ENCODE measurements at places on chromosomes 5 and 9. TPM values are rescaled to one million over a fixed set of nuclear protein-coding genes. Genes with fewer than 3 reads are reported as not detected.
A peak's percentile ranks its signal among the peaks of the same experiment; 100 is the strongest.

TRPM6 gene
- total RNA-seq = 0.83 TPM

DNA sequence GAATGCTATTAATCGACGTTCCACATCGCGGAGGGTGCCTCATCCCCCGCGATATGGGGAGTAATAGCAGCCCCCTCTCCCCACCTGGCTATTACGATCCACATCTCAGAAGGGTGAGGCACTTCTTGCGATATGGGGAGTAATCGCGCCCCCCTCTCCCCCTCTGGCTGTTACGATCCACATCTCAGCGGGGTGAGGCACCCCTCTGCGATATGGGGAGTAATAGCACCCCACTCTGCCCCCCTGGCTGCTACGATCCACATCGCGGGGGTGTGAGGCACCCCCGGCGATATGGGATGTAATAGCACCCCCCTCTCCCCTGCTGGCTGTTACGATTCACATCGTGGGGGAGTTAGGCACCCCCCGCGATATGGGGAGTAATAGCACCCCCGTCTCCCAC, 128.5 kb downstream of the TMEM38B start:
- no peak for DNase-seq
- no peak overlapping the region for H3K4me3 ChIP-seq
- H3K27ac ChIP-seq = no peak overlapping the region

DNA sequence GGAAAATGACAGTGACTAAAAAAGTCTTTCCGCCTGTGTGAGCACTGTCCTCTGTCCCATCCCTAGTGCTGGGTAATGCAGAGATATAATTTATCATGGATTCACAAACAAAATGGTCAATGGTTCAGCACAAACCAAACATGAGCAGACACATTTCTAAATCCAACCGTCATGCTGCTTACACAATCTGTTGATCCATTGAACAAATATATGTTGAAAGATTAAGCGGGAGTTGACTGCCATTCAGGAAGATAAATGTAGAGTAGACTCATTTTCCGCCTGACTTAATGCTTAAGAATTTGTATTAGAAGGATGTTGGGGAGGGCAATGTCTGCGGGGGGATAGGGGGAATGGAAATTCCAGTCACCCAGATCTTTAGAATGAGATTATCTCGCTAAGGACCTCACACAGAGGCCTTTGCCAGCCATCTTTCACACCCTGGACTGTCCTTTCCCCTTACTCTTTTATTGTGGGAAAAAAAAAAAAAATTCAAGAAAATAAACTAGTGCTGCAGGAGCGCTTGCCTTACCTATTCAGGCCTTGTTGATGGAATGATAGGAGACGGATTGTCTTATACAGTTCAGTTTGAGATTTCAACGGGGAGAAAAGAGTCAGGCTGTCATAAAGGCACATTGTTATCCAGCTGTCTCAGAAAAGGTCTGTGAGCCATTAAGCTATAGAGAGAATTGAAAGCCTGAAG, 153.7 kb downstream of the TLE1 start:
- H3K27ac ChIP-seq = no peak overlapping the region
- no peaks in the 10 kb centered on the region for H3K36me3 ChIP-seq
- no peaks in the 10 kb centered on the region for H3K4me1 ChIP-seq
- no peak overlapping the region for H3K4me3 ChIP-seq

- H3K27me3 ChIP-seq = no peaks in the 10 kb centered on the region
- H3K4me1 ChIP-seq = peaks cover 7% of the 10 kb centered on the region
- DNase-seq = no peak
- H3K27ac ChIP-seq = no peak overlapping the region
- no peak overlapping the region for H3K4me3 ChIP-seq
Observed at GRCh38 chr5:117731446-117731845, 1156.8 kb upstream of the SEMA6A start.

DNA sequence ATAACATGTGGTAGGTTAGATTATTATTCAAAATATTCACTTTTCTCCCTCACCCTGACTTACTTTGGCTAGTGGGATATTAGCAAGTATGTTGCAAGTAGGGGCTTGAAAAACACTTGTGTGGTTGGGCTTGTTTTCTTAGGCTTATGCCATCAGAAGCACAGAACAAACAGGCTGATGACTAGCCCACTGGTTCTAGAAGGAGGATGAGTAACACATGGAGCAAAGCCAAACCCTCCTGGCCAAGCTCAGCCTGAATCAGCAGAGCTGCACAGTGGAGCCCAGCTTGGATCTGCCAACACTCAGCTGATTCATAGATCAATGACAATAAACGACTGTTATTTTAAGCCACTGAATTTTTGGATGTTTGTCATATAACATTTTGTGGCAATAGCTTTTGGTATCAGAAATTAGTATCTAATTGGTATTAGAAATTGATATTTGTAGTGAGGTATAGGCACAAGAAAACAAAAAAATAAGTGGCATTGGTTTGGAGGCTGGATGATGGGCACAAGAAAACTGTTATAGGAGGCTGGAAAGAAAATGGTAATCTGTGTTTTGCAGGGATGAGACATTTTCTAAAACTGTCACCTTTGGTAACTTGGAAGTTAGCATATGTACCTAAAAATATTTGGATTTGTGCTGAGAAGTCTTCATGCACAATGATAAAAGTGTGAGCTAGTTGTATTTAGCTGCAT, 46.1 kb upstream of the ZBED3 start:
- no peaks in the 10 kb centered on the region for H3K36me3 ChIP-seq
- peak; percentile 92 for DNase-seq
- H3K27me3 ChIP-seq = no peaks in the 10 kb centered on the region
- no peak overlapping the region for H3K4me3 ChIP-seq
- peak overlapping the region; percentile 60 for H3K27ac ChIP-seq

Data from thyroid gland (tissue), 4 donors.